ENCODE measurements at places on chromosomes 1 and 21.

DNA sequence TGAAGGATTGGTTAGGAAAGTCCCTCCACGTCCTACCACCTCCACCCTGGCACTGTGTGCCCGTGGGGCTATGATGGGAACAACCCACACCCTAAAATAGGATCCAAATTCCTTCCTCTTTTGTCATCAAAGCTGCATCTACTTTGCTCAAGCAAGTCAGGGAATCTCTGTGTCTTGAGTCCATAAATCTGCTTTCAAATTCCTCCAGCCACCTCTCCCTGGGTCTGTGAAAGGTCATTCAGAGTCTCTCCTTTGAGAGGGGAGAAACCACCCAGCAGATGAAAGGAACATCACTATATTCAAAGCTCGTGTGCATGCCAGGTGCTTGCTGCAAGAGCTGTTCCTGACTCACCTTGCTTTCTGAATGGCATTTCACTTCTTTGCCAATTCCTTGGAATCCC lies 243.6 kb downstream of the TM2D1 start:
- DNase-seq, result no peak

- peak; percentile 94 for DNase-seq
These were observed 27.7 kb upstream of the DYRK1A start for GRCh38 chr21:37338671-37339551.

GRCh38 chr1:41629141-41629540 lies 144.7 kb upstream of the EDN2 start:
- no peak for DNase-seq

DNA sequence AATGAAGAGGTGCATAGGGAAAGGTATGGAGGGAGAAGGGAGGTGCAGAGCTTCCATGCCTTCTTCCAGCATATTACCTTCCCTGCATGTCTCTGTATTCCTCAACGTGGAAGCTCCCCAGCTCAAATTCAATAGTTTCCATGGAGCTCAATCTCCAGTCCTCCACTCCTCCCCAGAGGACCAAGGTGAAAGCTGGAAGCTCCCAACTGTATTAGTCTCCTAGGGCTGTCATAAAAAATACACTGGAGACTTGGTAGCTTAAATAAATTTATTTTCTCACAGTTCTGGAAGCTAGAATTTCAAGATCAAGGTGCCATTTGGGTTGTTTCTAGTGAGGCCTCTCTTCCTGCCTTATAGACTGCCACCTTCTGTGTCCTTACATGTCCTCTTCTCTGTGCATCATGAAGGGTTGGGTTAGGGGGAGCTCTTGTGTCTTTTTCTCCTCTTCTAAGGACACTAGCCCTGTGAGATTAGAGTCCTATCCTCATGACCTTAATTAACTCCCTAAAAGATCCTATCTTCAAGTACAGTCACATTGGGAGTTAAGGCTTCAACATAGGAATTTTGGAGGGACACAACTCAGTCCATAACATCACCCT lies 21.9 kb upstream of the RABGGTB start:
- DNase-seq, result no peak

GRCh38 chr1:1058921-1059493 lies 15.1 kb downstream of the RNF223 start:
- DNase-seq, result no peak
